Prostate gland (tissue), 2 donors: ENCODE measurements at places on chromosomes 16 and 17. TPM values are rescaled to one million over a fixed set of nuclear protein-coding genes. Genes with fewer than 3 reads are reported as not detected.

Gene TBC1D3E
- total RNA-seq, result not detected

GRCh38 chr16:57273359-57273758, 11.1 kb downstream of the PLLP start:
- no peak overlapping the region for H3K27ac ChIP-seq
- no peak for DNase-seq
- H3K36me3 ChIP-seq, result no peaks in the 10 kb centered on the region
- no peak overlapping the region for H3K4me3 ChIP-seq
- H3K27me3 ChIP-seq, result no peaks in the 10 kb centered on the region

DNA sequence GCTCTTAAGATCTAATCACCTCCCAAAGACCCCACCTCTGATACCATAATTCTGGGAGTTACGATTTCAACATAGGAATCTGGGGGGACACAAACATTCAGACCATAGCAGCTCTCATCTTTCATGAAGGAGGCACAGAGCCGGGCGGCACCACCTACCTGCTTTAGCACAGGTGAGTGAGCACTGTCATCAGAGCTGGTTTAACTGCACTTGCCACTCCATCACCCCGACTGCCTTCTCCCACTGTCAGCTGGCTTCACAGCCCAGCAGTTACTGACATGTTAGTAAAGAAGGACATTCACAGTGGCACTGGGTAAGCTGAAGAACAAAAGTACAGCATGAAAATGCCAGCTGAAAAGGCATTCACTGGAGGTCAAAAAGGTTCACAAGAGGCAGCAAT, 22.5 kb downstream of the GABARAPL2 start:
- no peaks in the 10 kb centered on the region for H3K27me3 ChIP-seq
- no peak for DNase-seq
- H3K4me1 ChIP-seq, result no peaks in the 10 kb centered on the region
- no peak overlapping the region for H3K4me3 ChIP-seq

GRCh38 chr17:28182559-28182958, 136.4 kb upstream of the TMEM97 start:
- H3K27me3 ChIP-seq, result no peaks in the 10 kb centered on the region
- H3K4me1 ChIP-seq, result no peaks in the 10 kb centered on the region
- DNase-seq, result no peak
- no peaks in the 10 kb centered on the region for H3K36me3 ChIP-seq
- H3K4me3 ChIP-seq, result no peak overlapping the region

DNA sequence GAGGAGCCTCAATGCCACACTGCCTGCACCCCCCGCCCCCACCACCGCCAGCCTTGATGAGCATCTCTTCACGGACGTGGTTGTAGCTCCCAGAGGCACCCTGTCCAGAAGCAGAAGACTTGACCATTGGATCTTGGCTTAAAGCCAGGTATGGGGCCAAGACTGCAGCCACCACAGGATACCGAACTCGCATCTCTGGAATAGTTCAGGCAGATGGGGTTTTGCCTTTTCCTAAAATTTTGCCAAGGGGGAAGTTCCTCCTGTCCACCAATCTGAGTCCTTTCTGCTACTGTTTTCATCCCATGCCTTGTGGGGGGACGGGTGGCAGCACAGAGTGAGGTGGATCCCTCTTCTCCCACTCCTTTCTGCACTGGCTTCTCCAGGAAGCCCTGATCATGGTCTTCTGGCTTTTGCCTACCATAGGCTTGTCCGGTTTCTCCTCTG, 939 bp downstream of the CORO6 start:
- H3K36me3 ChIP-seq, result no peaks in the 10 kb centered on the region
- H3K27ac ChIP-seq, result peak overlapping the region; percentile 26
- H3K4me3 ChIP-seq, result peak overlapping the region; percentile 55
- H3K4me1 ChIP-seq, result no peaks in the 10 kb centered on the region
- no peak for DNase-seq
